Mucosa of gallbladder (tissue), 1 donor: ENCODE measurements at places on chromosomes 1 and 21. TPM values are rescaled to one million over a fixed set of nuclear protein-coding genes. Genes with fewer than 3 reads are reported as not detected.

SVBP gene
- 17.8 TPM for total RNA-seq

CELA3A gene
- 25.1 TPM for total RNA-seq

GNG4 gene
- total RNA-seq = 0.12 TPM

RNU1-1 gene
- total RNA-seq = 1,358 TPM

RGSL1 gene
- total RNA-seq = not detected

FHAD1 gene
- total RNA-seq = 1.7 TPM
